Activated naive CD4-positive, alpha-beta T cell treated with anti-CD3 and anti-CD28 coated beads, Interleukin-2, amount 10 ng/mL, durations not matched to agents 5 hours and 36 hours (primary cell): ENCODE measurements at places on chromosomes 6 and 20. TPM values are rescaled to one million over a fixed set of nuclear protein-coding genes. Genes with fewer than 3 reads are reported as not detected.

Gene MTRF1L
- total RNA-seq, result 18.9 TPM

Gene AIF1
- total RNA-seq, result 45.4 TPM

Gene RAD21L1
- not detected for total RNA-seq

Gene TRIM31
- not detected for total RNA-seq

Gene C6orf58
- total RNA-seq, result not detected

Gene NKAIN2
- total RNA-seq, result not detected

Gene C6orf15
- total RNA-seq, result not detected

Gene TNXB
- 6.6 TPM for total RNA-seq

Gene MEP1A
- total RNA-seq, result not detected

Gene RBPJL
- total RNA-seq, result not detected

Gene STMN3
- total RNA-seq, result 49.7 TPM

Gene DEFB132
- not detected for total RNA-seq

Gene TAAR5
- total RNA-seq, result not detected
